Effector memory CD4-positive, alpha-beta T cell (primary cell): ENCODE measurements at places on chromosomes 4 and X.

DNA sequence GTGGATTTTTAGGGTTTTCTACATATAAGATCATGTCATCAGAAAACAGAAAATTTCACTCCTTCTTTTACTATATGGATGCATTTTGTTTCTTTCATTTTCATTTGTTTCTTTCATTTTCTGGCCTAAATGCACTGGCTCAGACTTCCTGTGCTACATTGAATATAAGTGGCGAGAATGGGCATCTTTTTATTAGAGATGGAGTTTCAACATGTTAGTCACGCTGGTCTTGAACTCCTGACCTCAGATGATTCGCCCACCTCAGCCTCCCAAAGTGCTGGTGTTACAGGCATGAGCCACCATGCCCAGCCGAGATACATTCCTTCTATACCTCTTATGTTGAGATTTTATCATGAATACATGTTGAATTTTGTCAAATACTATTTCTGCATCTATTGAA is 61.8 kb downstream of the BRWD3 start:
- DNase-seq, result no peak

DNA sequence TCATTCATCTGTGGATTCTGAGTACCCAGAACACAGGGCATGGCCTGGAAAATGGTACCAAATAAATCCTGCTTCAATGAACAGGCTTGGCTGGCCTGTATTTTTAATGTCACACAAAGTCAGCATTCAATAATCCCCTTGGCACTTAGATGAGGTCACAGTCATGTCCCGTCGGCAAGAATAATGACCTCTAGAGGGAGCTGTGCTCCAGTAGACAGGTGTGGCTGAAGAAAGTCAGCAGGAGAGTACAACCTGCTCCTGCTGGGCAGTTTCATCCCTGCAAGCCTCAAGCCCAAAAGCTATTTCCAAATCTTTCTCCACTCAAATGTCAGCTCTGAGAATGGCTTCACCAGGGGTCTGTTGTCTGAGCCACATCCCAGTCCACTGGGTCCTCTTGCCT is 404.0 kb upstream of the F9 start:
- DNase-seq, result no peak

DNA sequence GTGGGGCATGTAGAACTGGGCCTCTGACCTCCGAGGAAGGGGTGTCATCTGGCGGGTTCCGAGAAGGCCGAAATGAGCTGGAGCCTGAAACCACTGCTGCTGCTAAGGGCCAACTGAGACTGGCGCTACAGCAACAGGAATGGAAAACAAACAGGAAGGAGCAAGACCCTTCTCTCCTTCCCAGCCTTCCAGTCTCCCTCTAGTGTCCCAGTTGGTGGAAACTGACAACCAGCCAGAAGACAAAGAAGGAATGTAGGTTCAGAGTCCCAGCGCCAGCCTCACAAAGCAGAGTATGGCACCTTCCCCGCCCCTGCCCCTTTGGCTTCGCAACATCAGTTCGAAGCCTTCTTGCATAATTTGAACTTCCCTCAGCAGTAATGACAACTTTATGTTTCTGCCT is 24.4 kb upstream of the PDZD4 start:
- no peak for DNase-seq

GRCh38 chr4:145709843-145710242 is 29.9 kb downstream of the C4orf51 start:
- no peak for DNase-seq

GRCh38 chrX:125005863-125006262 is 313.8 kb upstream of the TEX13C start:
- no peak for DNase-seq

DNA sequence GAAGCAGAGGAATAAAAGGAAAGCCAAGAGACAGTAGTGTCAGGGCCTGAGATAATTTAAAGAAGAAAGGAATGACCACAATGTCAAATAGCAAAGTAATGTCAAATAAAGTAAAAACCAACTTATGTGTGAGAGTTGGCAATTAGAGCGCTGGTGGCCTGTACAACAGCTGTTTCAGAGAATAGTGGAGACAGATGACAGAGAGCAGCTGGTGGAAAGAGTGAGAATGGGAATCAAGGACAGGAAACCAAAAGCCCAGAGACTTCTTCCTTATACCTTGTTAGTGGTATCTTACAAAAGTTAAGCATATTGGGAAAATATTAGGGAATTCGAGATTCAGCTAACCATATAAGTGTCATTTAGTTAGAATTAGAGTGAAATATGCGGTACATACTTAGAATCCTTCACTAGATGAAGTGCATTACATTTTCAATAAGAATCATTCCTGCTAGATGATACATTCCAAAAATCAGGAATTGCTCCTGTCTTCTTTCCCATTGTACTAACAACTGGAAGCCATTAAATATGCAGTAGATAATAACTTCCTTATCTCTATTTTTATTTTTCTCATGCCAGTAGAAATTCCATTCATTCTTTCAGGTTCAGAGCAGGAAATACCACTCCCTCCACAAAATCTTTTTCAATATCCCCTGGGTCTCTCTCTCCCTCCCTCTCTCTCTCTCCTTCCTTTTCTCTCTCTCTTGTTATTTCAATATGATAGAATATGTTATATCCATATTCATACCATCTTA is 525.4 kb downstream of the CENPC start:
- no peak for DNase-seq

- DNase-seq, result no peak
Observed at GRCh38 chr4:81550388-81550859, 78.7 kb upstream of the RASGEF1B start.

DNA sequence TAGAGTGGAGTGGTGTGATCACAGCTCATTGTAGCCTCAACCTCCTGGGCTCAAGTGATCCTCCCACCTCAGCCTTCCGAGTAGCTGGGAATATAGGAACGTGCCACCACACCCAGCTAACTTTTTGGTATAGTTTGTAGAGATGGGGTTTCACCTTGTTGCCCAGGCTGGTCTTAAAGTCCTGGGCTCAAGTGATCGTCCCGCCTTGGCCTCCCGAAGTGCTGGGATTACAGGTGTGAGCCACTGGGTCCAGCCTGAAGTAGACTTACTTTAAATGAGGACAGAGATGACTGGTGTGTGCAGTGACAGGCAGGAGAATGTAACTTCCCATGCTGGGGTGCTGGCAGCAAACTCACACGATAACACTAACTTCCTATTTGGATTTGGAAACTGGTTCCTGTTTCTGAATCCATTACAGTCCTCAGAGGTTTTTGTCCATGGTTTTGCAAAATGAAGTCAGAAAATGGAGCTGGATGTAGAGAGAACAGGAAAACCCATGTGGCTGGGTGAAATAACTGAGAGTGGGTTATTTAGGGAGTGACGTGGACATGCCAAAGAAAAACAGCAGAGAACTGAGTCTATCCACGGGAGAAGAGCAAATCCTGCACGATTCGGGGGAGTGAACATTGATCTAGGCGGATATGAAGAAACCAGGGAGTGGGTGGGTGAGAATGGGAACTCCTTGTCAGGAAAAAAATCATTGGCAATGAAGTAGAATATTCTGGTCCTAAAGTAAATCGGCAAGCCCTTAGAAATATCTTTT is 95.6 kb downstream of the GATB start:
- no peak for DNase-seq

DNA sequence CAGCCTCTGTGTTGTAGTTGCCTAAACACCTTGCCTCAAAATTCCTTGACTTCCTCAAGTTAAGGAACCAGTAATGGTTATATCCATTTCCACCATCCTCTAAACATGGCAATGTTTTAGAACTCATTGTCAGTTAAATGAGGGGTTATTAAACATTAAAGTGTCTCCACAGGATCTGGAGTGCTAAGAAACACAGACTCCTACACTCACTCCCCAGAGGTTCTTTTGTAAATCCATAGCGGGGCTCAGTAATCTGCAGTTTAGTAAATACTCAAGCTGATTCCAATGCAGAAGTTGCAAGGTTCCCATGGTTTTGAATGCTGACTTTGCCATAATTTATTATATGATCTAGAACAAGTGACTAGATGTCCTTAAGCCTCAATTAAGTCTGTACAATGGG is 245.5 kb downstream of the GPAT3 start:
- DNase-seq, result no peak

DNA sequence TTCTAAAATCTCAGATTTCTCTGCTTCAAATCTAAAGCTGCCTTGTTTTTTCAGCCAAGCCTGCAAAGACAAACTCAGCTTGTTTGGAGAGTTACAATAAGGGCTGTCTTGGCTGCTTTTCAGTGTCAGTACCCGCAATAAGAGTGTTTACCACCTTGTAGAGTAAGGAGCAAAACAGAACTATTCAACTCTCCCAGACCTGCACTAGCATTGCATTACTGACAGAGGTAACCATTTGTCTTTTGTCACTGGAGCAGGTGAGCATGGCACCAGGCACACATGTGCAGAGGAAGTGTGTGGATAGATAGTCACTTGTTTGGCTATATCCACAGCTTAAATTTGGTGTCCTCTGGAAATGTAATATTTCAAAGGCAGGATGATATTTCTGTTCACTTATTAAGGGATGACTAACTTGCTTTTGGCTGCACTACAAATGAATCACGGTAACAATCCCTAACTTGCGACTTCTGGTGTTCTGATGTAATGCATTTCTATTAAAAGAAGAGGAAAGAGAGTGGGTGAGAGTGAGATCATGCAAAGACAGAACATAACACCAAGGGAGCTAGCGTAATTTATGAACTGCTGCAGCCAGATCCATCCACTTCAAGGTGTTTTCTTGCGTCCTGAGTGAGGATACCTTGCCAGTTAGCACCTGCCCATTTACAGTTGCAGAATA is 38.6 kb downstream of the PTCHD1 start:
- no peak for DNase-seq

- DNase-seq, result no peak
Observed at GRCh38 chrX:100748108-100748507, 16.2 kb upstream of the SYTL4 start.

DNA sequence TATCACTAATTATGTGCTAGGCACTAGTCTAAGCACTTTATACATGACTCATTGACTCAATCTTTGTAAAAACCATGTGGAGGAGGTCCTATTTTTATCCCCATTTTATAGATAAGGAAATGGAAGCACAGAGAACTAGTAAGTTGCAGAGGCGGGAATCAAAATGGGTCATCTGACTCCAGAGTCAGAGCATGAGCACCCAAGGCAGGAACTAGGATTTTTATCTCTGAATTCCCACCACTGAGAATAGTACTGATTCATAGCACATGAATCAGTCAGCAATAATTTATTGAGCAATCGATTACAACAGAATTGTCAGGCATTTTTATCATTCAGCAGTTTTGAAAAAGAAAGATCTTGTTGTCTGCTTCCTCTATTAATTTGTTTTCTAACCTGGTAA is 19.3 kb downstream of the SCARB2 start:
- DNase-seq, result no peak

- DNase-seq, result no peak
Observed at GRCh38 chr4:110085131-110085530, 113.3 kb downstream of the ELOVL6 start.

DNA sequence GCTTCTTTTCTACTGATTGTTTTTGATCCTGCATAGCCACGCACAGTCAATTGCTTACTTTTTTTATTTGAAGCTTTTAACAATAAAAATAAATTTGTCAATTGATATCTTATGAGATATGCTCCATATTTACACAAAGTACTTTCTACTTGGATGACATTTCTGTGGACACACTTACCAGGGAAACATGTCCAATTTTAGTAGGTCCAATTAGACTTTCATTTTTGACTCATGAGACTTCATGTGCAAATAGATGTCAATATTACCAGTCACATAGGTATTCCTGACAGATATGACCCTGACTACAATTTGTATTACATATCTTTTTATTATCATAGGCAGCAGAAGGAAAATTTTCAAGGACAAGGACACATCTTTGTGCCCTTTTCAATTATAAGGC is 219.9 kb upstream of the ANKRD50 start:
- DNase-seq, result no peak

DNA sequence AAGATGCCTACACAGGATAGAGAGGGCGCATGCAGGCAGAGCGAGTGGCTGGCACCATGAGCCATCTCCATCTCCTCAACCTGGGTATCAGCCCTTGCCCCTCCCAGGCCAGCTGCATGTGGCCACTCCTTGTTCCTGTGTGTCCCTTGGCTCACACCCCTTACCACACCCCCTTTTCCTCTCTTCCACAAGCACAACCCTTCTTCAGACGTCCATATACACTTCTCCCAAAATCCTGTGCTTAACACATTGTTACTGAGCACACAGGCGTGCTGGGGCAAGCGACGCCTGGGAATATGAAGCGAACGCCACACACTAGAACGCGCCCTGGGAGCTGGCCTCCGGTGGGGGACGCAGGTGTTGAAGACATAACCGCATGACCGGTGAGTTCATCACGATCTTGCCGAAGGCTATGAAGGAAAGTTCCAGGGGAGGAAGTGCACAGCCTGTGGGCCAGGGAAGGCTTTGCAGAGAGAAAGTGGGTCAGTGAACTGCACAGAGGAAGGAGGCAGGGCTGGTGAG is 19.1 kb upstream of the KIAA0232 start:
- no peak for DNase-seq

- DNase-seq, result no peak
Observed at GRCh38 chr4:16745887-16746286, 152.6 kb downstream of the LDB2 start.

DNA sequence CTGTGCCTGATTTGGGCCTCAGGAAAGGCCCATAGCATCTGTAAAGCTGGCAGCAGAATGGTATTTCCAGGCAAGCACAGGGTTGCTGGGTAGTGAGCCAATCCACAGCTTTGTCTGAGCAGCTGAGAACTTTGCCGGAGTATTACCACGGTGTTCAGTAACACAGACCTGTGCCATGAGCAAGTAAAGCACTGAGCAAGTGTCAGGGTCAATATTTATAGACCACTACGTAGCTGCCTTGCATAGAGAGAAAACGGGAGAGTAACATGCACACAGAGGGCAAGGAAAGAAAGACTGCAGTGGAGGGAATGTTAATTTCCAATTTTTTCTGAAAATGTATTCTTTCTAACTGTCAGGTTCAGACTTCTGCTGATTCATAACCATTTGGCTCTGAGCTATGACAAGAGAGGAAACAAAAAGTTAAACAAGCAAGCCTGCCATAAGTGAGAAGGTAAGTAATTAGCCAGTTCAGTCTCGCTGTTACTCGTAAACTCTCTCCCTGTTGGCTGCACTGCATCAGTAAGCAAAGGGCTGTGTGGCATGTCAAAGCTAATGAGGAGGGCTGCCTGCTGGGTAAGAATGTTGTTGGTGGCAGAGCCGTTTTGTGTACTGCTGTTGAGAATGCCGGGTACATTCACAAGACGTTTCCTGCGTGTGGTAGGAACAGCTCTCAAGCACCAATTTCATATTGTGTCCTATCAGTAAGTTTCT is 238.1 kb downstream of the BMPR1B start:
- no peak for DNase-seq

DNA sequence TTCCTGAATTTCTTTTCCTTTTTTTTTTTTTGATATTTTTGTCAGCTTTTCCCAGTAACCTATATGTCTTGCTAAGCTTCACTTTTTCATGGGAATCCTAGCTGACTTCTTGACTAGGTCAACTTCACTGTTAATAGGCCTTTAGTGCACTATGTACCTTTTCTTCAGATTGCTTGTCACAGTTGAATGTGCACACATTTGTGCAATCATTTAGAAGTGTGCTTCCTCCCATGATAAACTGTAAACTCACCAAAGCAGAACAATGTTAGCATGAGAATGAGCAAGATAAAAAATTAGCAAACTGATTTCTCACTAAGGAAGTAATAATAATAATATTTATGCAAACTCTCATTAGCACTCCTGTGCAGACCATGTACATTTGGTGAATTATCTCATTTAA is 173.2 kb downstream of the PABPC4L start:
- DNase-seq, result no peak

GRCh38 chrX:138745196-138745595 is 33.7 kb upstream of the FGF13 start:
- no peak for DNase-seq
